ENCODE measurements at places on chromosomes 16 and 17.

GRCh38 chr16:261031-261691, 14.6 kb downstream of the RGS11 start:
- no peak for DNase-seq

DNA sequence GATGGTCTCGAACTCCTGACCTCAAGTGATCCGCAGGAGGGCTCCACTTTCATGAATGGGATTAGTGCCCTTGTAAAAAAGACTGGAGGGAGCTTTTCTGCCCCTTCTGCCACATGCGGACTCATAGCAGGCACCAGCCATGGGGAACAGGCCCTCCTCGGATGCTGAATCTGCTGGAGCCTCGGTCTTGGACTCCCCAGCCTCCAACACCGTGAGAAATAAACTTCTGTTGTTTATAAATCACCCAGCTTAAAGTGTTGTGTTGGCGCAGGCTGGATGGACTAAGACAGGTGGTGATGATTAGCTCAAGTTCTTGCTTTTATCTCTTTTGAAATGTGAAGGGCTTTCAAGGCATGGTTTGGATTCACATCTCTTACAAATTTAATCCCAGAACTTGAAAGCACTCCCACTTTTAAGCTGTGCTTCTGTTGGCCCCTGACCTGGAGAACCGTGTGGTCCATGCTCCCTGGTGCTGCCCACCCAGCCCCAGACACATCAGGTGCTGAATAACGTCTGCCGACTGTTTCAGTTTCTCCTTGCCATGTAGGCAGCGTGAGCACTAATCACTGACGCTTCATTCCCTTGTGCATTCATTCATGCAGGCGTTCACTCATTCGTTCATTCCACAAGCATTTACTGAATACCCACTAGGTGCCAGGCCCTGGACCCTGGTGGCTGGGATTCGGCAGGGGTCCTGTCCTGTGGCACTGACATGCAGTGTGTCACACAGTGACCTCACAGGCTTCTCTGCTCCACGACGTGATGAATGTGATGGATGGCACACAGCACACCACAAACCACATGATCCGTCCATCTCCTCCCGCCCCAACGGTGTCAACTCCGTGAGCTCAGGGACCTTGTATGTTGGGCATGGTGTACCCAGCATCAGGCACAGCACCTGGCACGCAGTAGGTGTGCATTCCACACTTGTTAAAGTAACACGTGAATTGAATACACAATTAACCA, 8.9 kb downstream of the CIBAR2 start:
- no peak for DNase-seq

DNA sequence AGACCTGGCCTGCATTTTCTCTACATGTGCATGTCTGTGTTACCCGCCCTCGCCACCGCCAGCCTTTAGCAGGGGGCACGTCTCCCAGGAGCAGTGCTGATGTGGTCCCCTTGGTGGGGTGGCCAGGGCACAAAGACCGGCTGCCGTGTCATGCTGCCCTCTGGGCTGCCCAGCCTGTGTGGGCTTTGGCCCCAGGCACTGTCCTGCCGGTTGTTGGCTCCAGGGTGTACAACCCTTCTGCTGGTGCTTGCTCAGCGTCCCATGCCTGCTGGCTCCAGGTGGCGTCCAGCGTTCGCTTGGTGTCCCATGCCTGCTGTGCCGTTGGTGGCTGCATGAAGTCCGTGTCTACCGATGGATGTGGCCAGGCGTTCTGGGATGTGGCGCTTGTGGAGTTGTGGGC, 4.1 kb downstream of the BAIAP2 start:
- no peak for DNase-seq

DNA sequence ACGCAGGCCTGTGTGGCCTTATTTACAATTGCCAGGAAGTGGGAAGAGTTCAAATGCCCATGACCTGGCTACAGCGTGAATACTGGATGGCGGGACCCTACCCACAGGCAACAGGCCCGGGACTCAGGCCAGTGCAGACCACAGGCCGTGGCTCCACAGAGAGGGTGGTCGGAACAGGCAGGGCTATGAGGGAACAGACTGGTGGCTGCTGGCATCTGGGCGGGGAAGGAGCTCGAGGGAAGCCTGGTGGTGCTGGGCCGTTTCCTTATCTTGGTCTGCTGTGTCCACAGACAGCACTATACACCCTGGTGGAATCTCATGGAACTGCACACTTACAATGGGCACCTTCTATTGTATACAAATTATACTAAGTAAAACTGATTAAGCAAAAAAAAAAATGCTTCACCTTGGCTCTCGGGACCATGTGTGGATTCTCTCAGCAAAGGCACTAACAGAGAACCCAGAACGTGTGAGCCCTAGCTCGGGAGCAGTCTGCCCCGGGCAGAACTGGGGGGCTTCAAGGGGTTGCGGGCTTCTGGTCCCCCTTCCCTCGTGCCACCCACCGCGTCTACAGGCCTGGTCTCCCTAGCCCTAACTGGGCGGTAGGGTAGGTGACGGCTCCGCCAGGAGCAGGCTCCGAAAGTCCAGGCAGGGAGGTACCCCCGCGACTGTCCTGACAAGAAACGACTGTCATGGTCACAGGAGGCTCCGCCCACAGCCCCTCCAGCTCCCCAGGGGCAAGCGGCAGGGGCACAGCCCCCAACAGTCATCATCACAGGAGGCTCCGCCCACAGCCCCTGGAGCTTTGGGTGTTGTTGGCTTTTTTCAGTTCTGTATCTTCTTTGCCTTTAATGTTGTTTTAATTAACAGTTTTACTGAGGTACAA, 21.8 kb downstream of the CEP131 start:
- DNase-seq = no peak

- no peak for DNase-seq
These were observed 10.1 kb downstream of the KCTD5 start for GRCh38 chr16:2692251-2692947.

- DNase-seq = no peak
These were observed 455 bp downstream of the ATP1B2 start for GRCh38 chr17:7651097-7651664.

- no peak for DNase-seq
These were observed at the start of gene KATNB1 for GRCh38 chr16:57735755-57736418. KATNB1 (plus strand) TSS chr16:57735770; CDS start chr16:57737244, 1,474 bp downstream.

DNA sequence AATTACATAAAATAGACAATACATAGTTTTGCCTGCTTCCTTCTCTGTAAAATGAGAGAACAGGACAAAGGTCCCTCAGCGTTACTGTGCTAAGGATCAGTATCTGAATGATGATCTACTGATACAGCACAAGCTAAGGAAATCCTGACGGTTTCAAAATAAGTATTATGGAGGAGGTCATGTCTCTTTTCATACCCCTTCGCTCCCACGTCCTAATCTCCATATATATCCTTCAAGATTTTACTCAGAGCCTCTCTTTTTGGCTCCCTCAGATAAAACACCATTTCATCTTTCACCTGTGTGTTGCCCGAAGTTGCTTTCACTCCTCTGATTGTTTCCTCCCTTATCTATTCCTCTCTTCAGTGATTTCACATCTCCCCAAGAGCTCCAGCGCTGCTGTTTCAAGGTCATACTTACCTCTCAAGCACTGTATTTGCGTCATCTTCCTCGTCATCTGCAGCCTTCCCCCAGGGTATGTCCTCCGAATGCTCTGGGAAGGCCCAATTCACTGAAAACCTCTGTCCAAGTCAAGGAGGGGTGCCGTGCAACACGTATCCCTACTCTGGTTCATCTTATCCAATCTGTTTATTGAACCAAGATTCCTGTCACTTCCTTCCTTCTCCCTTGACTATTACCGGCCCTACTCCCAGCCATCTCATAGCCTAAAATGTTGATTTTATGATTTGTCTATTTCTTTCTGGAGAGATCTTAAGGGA, 1.2 kb upstream of the BLTP2 start:
- no peak for DNase-seq

- DNase-seq = no peak
These were observed 26.3 kb upstream of the SLC38A8 start for GRCh38 chr16:84068783-84069462.

DNA sequence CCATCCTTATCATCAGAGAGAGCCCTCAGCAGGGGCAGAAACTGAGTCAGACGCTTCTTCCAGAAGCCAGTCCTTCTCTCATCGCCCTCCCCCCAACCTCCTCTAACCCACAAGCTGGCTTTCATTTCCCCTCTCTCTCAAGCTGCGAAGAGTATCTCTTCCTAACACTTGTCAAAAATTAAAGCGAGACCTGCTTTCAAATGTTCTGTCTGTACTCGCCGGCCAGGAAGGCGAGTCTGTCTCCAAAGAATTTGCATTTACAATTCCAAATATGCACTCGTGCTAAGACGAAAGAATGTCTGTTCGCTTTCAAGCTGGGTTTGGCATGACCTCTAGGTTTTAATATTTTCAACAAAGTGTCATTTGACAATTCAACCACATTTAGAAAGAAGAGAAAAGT, 140.4 kb downstream of the RGS9 start:
- DNase-seq = no peak

GRCh38 chr16:70635336-70636016, 10.9 kb upstream of the IL34 start:
- no peak for DNase-seq

DNA sequence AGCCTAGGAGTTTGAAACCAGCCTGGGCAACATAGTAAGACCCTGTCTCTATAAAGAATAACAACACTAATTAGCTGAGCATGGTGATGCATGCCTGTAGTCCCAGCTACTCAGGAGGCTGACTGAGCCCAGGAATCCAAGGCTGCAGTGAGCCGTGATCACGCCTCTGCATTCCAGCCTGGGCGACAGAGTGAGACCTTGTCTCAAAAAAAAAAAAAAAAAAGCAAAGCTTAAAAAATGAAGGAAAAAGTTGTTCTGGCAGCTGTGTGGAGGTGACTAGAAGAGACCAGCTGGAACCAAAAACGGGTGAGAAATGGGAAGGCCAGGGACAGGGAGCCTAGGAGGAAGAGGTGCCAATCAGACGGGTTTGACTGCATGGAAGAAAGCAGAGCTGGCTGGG, 4.2 kb downstream of the BCL7C start:
- DNase-seq = no peak

- no peak for DNase-seq
These were observed 20.0 kb downstream of the ARHGAP23 start for GRCh38 chr17:38448208-38448771.

- no peak for DNase-seq
These were observed 29.7 kb upstream of the WSB1 start for GRCh38 chr17:27264068-27264812.

DNA sequence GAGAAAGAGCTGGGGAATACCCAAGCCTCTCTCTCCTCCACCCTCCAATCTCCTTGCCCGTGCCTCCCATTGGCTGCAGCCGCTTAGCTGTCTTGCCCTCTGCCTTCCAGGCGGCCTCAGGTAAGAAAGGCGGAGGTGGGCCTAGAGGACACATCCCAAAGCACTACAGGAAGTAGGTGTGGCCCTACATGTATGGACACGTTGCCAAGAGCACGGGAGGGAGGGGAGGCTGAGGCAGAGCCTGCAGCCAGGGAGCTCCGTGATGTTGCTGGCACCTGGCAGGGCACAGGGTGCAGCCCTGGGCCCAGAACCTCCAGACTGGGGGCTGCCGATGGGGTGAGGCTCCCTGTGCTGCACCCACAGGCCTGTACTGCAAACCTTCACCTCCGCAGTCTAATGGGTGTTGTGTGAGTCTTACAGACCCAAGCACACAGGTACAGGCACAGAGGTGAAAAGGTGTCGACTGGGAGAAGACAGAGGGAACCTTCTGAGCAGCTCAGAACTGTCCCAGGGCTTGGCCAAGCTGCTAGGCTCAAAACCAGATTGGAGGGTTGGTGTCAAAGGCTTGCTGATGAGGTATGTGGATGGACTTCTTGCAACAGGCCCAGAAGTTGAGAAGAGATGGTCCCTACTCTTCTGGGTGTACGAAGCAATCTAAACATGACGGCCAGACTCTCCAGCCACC, 23.5 kb upstream of the FOXK2 start:
- DNase-seq = no peak

DNA sequence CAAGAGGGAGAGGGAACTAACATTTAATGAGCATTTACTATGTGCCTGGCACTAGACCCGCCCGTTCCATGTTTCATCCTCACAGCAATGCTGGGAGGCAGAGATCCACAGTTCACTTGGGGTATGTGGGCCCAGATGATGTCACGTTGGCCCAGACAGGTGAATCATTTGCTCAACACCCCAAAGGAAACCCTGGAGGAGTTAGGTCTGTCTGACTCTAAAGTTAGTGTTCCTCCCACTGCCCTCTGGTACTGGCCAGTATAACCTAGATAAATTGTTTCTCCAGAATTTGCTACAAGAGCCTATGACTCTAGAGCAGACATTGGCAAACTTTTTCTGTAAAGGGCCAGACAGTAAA, 164.6 kb downstream of the VPS53 start:
- DNase-seq = no peak

GRCh38 chr17:79813297-79814126, 16.6 kb upstream of the CBX8 start:
- no peak for DNase-seq

DNA sequence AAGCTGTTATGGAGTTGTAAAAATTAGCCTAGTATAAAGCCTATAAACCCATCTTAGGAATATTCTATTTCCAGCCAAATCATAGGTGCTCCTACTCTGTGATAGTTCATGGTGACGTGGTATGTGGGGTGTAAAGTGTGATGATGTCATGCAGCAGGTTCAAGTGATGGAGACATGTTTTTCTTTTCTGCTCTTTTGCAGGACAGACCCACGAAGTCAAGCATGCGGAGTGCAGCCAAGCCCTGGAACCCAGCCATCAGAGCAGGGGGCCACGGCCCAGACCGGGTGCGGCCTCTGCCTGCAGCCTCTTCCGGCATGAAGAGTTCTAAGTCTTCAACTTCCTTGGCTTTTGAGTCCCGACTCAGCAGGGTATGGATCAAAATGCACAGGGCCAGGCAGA, 87.3 kb downstream of the SPECC1 start:
- no peak for DNase-seq

DNA sequence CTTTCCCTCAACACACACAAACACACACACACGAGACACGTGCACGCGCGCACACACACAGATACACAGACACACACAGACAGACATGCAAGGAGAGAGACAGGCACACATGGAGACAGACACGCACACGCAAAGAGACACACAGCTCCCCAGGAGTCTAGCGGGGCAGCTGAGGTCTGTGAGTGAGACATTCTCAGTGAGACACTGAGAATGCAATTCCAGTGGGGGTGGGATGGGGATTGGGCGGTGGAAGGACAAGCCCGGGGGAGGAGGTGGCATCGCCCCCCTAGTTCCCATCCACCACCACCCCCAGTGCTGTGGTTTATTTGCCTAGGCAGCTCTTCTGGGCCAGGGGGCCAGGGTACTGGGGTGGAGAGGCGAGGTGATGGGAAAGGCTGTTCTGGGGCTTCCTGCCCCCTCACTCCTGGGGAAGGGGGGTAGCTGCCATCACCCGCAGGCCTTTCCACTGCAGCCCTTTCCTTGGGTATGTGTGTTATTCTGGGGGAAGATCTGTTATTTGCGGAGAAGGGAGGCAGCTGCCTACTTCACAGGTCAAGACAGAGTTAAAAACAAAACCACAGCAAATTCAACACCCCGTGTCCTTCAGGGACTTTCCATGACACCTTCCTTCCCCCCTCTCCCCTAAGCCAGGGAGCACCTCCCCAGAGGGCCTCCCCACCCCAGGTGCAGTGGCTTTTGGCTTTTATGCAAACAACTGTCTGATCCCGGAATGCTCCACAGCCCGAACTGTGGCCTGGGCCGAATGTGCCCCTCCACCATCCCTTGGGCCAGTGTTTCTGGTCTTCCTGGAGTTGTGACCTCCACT, 18.0 kb downstream of the GRB7 start:
- no peak for DNase-seq

- no peak for DNase-seq
These were observed 932 bp downstream of the ZNF267 start for GRCh38 chr16:31874366-31875111.

- no peak for DNase-seq
These were observed 258.0 kb upstream of the MYOCD start for GRCh38 chr17:12407495-12408252.
